ENCODE measurements at places on chromosomes 16 and 17.
A peak's percentile ranks its signal among the peaks of the same experiment; 100 is the strongest.

DNA sequence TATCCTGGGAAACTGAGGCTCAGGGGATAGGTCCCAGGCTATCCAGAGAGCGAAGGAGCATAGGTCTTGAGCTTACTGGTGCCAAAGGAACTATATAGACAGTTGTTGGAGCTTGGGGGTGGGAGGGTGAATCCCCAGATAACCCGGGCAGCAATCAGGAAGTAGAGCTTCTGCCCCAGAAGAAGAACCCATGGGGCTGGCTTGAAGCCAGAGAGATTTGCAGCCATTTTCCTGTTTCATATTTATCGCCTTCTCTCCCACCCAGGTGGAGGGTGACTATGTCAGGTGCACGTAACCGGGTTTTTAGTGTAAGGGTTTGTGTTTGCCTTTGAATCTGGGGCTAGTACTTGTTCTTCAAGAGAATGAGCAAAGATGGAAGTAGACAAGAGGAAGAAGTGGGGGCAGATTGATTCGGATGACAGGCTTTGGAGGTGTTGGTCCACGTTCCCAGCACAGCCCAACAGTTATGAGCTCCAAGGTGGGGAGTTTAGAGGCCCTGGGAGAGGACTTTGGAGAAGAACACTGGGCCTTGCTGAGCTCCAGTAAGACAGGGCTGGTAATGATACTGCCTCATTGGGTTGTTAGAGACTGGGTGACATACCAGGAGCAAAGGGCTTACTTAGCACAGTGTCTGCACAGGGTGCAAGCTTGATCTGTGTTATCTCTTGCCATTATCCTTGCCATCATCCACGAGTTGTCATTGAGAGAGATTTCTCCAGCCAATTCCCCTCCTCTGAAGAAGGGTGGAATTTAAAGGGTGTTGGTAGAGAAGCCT, 145.6 kb downstream of the CCDC182 start:
- no peak for DNase-seq

- DNase-seq: no peak
Observed at GRCh38 chr16:78990309-78990701, 610.2 kb downstream of the MAF start.

DNA sequence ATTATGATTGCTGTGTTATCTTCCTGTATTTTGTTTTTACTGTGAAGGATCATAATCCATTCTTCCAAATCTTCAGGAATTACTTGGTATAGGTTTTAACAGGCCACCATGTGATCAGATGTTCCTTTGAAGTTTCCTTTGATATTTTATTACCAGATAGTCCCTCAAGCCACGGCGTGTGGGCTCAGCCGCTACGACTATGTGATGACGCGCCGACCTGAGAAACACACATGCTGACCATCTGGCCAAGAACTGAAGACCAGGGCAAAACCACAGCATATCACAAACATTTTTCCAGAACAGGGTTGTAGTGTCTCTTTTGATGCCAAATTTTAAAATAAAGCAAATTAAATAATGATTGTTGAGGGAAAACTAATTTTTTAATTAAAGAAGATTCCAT, 47.3 kb downstream of the ZCCHC14 start:
- no peak for DNase-seq

- no peak for DNase-seq
Observed at GRCh38 chr17:65813306-65813705, 251.9 kb upstream of the AXIN2 start.

- DNase-seq: no peak
Observed at GRCh38 chr17:46783031-46783593, 35.4 kb downstream of the WNT3 start.

- DNase-seq: no peak
Observed at GRCh38 chr17:29590411-29591145, 1.1 kb upstream of the GIT1 start.

DNA sequence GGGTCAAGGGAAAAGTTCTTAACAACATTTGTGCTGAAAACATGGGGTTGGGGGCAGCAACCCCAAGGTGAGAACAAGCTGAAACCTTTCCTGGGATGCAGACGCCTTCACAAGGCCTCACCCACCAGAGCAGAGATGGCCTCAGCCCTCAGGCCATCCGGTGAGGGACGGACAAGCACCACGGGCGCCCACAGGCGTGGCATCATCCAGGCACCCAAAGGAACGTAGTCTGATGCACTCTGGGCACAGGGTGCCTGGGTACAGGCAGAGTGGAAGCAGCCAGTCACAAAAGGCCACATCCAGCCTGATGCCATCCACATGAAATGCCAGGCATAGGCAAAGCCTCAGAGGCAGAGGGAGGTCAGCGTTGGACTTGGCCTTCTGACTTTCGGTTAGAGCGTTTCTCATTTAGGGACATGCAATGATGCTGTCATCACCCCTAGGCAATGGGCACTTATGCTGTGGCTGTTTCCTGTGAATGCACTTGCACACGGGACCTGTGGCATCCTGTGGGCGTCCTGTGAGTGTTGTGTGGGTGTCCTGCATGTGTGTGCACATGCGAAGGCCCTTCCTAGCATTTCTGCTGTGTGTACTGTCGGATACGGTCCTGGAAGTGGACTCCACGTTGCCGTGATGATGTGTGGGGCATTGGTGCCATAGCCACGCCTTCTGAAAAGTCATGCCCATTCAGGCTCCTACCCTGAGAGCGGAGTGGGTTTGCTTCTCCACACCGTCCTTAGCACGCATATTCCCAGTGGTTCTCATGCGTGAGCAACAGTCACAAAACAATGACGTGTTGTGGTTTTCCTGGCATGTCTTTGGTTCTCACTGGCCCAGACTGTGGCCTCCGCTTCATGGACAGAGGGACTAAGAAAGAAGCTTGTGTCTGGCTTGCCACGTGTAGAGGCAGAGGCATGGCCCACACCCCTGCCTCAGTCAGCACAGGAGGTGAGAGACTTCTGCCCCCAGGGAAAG, 52.7 kb upstream of the ZNF469 start:
- DNase-seq: no peak

- DNase-seq: no peak
Observed at GRCh38 chr16:85902366-85903155, 3.6 kb downstream of the IRF8 start.

- DNase-seq: no peak
Observed at GRCh38 chr17:77354670-77355455, 214.1 kb downstream of the SEC14L1 start.

- DNase-seq: peak; percentile 3
Observed at GRCh38 chr16:4847774-4848587, 700 bp downstream of the UBN1 start.

DNA sequence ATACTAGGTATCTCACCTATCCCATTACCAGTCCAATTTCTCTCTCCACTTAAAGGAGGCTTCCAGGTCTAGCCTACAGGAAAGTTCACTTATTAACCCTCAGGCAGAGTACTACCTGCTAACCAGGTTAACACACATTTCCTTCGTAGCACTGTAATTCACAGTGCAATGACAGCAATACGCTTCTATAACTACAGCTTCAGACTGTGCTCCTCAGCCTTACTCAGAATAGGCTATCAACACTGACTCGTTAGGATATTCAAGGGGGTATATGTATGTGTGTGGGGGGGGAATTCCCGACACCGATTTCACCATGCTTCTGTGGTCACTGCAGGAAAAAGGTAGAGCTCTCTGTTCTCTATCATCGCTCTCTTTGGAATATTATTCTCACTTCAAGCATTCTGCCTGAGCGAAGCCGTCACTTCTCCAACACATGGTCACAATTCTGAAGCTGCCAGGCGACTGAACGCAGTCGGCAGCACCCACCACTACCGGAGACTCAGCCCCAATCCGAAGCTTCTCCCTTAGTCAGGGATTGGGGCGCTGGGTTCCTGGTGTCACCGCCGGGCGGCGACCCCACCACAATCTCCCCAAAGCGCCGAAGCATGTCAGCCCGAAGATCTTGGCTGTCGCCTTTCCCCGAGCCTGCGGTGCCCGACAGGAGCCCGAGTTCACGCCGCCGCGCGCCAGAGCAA, 618 bp downstream of the GGA3 start:
- no peak for DNase-seq
